ENCODE measurements at places on chromosomes 6 and 20.

DNA sequence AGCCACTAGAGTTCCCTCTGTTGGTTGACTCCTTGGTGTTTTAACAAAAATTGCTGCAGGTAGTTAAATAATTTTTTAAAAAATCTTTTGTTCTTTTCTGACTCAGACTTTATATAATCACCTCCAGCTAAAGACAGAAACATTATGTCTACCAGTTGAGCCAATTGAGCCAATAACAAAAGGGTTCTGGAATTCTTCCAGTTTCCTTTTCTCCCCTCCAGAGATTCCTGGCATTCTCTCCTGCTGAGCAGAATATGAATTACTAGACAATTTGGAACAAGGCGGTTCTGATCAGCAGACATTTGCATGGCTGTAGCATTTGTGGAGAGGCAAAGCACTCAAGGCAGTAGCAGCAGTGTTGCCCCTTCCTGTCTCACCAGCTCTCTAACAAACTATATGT, 144.0 kb upstream of the SLC35B3 start:
- no peak for DNase-seq

DNA sequence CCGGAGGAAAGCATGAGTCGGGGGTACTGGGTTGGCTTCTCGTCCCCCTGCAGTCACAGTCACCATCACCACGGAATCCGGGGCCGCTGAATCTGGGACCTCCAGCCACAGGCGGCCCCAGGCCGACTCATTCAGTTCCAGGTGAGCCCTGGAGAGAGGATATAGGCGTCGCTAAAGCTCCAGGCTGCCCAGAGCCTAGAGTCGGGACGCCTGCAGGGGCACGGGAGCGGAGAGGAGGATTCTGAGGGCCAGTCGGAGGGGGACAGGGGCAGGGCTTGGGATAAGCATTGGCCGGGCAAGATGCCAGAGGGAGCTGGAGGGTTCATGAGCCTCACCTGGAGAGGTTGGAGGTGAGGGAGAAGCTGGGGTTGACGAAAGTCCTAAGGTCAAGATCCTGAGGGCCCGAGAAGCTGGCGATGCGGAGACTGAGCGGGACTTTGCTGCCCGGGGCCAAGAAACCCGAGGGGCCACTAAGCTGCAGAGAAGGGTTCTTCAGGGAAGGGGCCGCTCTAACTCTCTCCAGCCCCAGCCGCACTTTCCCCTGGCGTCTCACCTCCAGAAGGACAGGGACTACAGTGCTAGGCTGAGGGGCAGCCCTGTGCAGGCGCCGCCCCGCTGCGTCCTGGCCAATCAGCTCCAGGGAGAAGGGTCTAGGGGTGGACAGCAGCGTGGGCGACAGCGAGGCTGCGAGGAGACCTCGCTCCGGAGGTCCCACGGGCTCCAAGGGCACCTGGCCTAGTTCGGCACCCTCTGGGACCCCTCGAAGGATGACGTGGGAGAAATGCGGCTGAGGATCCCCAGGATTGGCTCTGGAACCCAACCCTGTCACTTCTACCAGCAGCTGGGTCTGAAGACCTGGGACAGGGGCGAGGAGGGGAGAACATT, 3.7 kb downstream of the SAPCD1 start:
- no peak for DNase-seq

GRCh38 chr6:160391419-160392116, 43.4 kb downstream of the SLC22A3 start:
- no peak for DNase-seq

DNA sequence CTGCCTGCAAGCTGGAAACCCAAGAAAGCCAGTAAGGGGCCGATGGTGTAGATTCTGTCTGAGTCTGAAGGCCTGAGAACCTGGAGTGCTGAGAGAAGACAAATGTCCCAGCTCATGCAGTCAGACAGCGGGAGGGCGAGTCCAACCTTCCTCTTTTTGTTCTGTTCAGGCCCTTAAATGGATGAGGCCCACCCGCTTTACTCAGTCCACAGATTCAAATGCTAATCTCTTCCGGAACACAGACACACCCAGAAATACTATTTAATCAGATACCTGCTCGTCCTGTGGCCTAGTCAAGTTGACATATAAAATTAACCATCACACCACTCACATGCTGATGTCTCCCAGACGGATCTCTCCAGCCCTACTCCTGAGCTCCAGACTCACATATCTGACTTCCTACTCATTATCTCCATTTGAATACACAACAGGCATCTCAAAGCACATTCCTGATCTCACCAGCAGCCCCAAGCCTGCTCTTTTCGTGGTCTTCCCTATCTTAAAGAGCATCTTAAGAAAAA, 26.7 kb upstream of the SRC start:
- peak; percentile 87 for DNase-seq

DNA sequence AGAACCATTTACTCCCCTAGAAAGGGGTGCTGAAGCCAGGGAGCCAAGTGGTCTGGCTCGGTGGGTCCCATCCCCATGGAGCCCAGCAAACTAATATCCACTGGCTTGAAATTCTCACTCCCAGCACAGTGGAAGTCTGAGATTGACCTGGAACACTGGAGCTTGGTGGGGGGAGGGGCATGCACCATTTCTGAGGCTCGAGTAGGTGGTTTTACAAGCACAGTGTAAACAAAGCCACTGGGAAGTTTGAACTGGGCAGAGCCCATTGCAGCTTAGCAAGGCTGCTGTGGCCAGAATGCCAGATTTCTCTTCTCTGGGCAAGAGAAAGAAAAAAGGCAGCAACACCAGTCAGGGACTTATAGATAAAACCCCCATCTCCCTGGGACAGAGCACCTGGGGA, 855.8 kb upstream of the CITED2 start:
- no peak for DNase-seq

DNA sequence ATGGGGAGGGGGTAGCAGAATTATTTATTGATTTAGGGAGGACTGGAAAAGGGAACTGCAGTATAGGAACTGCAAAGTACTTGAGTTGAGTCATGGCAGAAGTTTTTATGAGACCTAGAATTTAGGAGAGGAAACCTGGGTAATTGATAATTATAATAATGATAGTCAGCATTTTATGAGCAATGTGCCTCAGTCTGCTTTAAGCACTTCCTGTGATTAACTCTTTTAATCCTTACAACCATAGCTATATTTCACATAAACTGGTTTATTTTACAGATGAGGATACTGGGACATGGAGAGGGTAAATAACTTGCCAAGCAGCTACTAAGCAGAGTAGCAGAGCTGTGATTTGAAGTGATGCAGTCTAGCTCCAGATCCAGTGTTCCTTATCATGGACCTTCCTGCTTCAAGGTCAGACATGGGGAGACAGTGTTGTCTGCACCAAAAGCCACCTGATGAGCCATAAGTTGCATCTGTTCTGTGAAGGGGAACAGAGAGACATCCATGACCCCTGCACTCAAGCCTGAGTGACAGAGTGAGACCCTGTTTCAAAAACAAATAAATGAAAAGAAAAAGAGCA, 13.6 kb downstream of the LRRC1 start:
- no peak for DNase-seq

GRCh38 chr6:77786935-77787629, 134.2 kb downstream of the MEI4 start:
- DNase-seq: no peak

GRCh38 chr6:119156757-119157505, 78.5 kb upstream of the FAM184A start:
- DNase-seq: no peak

- DNase-seq: peak; percentile 74
These were observed 47.6 kb downstream of the PPP1R3G start for GRCh38 chr6:5132731-5133130.

Measured in fibroblast of skin of right quadriceps (primary cell).